ENCODE measurements at places on chromosomes 16 and 17.

- no peak for DNase-seq
Measured at GRCh38 chr17:14211801-14212200, 24.9 kb downstream of the CDRT15 start.

GRCh38 chr17:55390364-55390977 is 31.2 kb downstream of the MMD start:
- no peak for DNase-seq

DNA sequence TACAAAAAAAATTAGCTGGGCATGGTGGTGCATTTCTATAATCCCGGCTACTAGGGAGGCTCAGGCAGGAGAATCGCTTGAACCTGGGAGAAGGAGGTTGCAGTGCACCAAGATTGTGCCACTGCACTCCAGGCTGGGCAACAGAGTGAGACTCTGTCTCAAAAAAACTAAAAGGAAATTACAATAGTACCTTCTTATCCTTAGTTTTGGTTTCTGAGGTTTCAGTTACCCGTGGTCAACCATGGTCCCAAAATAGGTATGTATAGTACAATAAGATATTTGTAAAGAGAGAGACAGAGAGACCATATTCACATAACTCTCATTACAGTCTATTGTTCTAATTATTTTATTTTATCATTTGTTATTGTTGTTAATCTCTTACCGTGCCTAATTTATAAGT is 24.3 kb upstream of the MYH10 start:
- no peak for DNase-seq

DNA sequence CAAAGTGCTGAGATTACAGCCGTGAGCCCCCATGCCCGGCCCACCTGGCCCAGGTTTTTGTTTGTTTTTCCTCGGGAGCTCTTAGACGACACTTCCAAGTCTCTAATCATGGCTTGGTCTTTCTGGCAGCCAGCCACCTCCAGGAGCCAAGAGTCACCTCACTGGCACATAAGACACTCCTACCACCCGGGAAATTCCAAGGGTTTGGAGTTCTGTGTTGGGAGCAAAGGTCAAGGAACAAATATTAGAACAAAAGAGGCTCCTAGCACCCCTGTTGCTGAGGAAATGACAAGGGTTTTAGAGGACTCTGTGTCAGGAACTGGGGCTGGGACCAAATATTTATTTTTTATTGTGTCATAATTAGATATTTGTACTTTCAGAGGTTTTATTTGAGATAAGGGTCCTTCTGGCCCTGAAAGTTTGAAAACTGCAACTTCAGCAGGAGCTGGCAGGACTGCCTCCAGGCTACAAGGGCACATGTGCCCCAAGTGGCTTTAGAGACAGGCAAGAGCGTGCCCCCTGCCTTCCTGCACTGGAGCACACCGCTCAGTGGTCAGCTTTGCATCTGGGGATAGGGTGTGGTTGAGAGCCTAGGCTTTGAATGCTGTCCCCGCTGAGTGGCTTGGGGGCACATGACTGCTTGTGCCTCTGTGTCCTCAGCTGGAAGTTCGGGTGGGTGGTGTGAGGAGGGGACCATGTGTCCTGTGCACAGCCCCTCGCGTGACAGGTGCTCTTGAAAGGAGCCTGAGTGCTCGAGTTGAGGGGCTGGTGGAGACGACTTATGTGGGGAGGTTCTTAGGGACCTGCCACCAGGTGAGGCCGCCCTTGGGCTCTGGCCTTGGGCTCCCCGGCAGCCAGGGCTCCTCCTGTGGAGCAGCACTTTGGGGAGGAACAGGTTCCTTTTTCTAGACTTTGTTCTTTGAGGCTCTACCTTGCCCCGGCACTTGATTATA is 29.7 kb downstream of the MGRN1 start:
- no peak for DNase-seq

DNA sequence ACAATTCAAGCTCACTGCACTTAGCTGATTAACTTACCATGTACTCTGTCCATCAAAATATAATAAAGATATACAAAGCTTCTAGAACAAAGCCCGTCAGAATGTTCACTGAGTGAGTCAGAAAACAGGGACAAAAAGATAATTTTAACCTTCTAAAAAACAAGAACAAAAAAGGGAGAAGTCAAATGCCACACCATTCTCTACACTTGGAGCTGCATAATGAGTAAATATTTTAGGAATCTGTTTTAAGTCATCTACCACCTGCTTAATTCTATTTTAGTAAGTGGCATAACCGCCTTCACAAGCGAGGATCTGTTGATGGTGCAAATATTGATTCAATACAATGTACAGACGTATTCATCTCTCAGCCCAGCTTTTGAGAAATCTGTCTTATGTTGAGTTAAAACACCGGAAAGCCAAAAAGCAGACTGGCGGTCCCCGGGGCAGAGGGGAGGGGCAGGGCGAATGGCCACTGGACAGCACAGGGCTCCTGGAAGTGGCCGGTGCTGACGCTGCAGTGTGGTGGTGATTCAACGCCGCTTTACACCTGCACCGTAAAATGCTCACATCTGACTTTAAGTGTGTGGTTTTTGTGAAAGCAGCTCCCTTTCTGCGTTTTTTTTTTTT is 20.1 kb downstream of the RAB40B start:
- DNase-seq: no peak

GRCh38 chr16:12324152-12324551 is 347.6 kb downstream of the SNX29 start:
- DNase-seq: no peak

DNA sequence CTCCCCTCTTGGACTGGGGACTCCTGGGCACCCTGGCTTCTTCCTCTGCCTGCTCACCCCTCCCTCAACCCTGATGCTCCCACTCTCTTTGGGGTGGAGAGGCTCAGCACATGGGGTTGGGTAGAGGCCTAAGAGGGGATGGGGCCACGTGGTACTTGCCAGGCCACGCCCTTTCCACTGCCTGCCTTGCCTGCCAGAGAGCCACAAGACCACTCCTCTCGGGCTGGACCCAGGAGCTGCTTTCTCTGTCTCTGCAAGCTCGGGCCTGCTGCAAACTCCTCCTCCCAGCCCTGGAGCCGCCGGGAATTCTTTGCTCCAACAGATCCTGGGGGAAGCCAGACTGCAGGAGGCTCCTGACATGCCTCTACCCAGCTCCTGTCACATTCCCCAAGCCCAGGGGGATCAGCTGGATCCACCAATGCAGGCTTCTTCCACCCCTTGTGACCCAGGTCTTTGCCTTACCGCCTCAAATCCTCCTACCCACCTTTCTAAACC is 11.8 kb downstream of the DLX4 start:
- DNase-seq: no peak

DNA sequence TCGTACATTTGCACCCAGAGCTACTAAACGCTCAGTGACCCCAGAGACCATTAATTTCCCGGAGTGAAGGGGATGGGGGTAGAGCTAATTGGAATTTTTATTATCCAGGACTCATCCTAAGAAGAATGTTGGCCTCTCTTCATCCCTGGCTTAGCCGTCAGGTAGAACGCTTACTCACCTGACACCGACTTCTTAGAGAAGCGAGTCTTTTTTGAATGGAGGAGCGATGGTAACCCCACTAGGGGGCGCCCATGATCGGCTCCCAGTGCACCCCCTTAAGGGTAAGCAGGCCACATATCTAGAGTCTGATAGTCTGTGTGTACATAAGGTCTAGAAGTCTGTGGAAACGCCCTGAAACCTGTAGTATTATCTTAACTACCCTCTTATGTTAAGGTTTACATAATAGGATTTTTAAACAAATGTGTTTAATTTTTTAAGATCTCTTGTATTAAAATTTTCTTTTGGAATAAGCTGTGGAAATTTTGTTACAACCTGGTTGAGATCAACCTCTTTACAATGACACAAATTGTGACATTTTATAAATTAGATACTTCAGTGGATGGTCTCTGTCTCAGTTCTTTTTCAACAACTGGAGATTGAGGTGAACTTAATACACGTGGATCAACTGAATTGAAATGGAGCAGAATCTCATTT is 229.8 kb downstream of the CPPED1 start:
- DNase-seq: peak; percentile 65

DNA sequence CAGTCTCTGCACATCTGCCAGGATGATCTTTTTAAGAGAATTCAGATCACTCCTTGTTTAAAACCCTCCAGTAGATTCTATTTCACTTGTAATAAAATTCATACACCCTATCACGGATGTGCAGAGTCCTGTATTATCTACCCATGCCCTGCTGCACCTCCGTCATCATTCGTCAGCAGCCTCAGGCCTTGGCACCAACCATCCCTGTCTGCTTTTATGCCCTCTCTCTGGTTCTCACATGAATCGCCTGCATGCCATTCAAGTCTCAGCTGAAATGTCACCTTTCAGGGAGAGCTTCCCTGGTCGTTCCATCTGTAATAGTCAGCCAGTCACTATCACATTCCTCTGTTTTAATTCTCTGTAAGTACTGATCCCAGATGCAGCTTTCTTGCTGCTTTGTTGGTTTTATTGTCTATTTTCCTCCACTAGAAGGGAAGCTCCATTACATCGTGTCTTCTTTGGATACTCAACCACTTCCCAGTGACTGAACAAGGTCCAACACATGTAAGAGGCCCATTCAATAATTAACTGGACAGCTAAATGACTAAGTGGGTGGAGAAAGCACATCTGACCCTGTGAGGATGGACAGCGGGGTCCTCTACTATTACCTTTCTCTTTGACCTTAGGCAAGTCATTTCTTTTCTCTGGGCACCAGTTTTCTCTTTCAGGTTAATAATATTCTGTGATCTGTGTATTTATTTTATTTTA is 81.2 kb upstream of the GOT2 start:
- DNase-seq: no peak

DNA sequence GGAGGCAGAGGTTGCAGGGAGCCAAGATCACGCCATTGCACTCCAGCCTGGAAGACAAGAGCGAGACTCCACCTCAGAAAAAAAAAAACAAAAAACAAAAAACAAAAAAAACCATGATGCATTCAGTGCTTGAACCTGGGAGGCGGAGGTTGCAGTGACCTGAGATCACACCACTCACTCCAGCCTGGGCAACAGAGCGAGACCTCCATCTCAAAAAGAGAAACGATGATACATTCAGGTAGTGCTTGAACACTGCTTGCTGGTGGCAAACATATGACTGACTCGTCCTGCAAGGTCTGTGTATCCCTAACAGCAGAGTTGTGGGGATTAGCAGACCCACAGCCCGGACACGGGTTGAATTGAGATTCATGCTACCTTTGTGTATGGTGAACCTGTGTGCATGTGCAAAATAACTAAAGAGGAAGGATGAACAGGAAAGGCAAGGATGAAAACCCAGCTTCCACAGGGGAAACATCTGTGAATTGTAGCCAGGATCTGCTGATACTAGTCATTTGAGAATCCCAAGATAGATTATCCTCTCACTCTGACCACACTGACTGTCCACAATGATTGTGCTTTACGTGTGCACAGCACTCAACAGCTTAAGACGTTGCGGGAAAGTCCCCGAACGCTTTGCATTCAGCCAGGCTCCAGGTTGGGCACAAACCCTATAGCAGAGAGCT is 52.4 kb upstream of the MRPS23 start:
- DNase-seq: no peak

Data from activated CD4-positive, alpha-beta T cell treated with anti-CD3 and anti-CD28 coated beads, Interleukin-2, amount 50 U/mL, for 24 hours (primary cell).